ENCODE measurements at places on chromosomes 2 and 18.

GRCh38 chr2:32723467-32724079 is 95.7 kb downstream of the TTC27 start:
- no peak for DNase-seq

GRCh38 chr2:191740759-191741158 is 62.8 kb downstream of the NABP1 start:
- DNase-seq = no peak

DNA sequence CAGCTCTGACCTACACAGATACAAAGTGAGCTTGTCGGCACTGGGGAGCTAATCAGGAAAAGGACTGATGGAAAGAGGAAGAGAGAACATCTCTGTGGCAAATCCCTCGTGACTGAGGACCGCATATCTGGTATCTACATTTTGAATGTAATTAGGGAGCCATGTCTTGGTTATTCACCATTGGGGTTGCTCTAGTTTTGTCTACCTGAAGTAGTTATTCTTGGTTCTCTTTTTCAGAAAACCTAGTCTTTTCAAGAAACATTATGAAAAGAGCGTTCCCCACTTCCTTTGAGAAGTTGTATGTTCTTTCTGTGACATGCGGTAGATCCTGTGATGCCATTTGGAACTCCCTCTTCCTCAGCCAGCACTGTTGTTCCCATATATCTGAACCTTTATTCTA is 104.4 kb downstream of the DOCK10 start:
- DNase-seq = no peak

- no peak for DNase-seq
Observed at GRCh38 chr2:229346816-229347540, 75.9 kb upstream of the PID1 start.

DNA sequence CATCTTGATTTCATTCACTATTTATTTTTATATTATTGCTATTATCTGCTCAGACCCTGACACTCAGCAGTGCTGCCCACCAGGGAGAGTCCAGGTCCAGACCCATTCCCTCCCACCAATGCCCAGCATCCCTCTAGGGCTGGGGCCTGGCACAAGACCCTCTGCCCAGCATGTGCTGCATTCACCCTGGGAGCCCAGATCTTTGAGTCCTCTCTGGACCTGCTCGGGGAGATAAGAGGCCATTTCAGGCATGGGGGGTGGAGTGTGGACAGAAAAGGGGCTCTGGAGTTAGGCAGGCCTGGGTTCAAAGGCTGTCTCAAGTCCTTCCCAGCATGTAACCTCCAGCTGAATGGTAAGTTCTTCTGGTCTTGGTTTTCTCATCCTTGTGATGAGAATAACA is 209.6 kb downstream of the CYP26B1 start:
- DNase-seq = no peak

Data from T-helper 9 cell (primary cell).